ENCODE measurements at places on chromosomes 2 and 18. TPM values are rescaled to one million over a fixed set of nuclear protein-coding genes. Genes with fewer than 3 reads are reported as not detected.

RNASEH1 gene
- polyA plus RNA-seq = 12.8 TPM

CERKL gene
- polyA plus RNA-seq = not detected

MOGAT1 gene
- polyA plus RNA-seq = 0.19 TPM

TMEM198 gene
- 2.2 TPM for polyA plus RNA-seq

AKAIN1 gene
- not detected for polyA plus RNA-seq

TRIM43 gene
- not detected for polyA plus RNA-seq

LRP2 gene
- polyA plus RNA-seq = not detected

MC4R gene
- not detected for polyA plus RNA-seq

MYO3B gene
- not detected for polyA plus RNA-seq

IHH gene
- polyA plus RNA-seq = not detected

BMP10 gene
- not detected for polyA plus RNA-seq

SCG2 gene
- 0.07 TPM for polyA plus RNA-seq

ORC2 gene
- polyA plus RNA-seq = 8.9 TPM

REEP1 gene
- polyA plus RNA-seq = 13.6 TPM

CYTIP gene
- 0.38 TPM for polyA plus RNA-seq

- DNase-seq = no peak
- H3K36me3 ChIP-seq = no peaks in the 10 kb centered on the region
- H3K27me3 ChIP-seq = no peaks in the 10 kb centered on the region
- H3K4me1 ChIP-seq = no peaks in the 10 kb centered on the region
- no peak overlapping the region for H3K4me3 ChIP-seq
Observed at GRCh38 chr2:224438726-224439125, 36.8 kb upstream of the FAM124B start.

GRCh38 chr2:120866071-120866470 lies 130.4 kb downstream of the GLI2 start:
- H3K27ac ChIP-seq = no peak overlapping the region
- H3K4me1 ChIP-seq = no peaks in the 10 kb centered on the region
- H3K27me3 ChIP-seq = no peaks in the 10 kb centered on the region
- H3K4me3 ChIP-seq = no peak overlapping the region
- no peaks in the 10 kb centered on the region for H3K36me3 ChIP-seq

DNA sequence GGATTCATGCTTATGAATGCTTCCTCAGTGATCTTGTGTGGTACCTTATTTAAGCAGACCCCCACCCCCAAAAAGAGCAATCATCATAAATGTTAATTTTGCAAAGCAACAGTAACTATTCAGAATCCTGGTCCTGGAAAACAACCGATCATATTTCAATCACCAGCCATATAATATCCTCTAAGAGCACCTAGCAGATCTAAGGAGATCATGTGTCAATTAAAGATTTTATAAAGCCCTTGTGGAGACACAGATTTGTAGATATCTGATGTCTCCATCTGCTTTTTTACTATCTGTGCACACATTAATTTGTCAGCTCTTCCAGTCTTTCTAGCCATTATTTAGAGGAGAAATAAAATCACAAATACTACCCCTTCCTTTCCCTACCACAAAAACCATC lies 423.7 kb downstream of the TGIF1 start:
- no peaks in the 10 kb centered on the region for H3K36me3 ChIP-seq
- no peak for DNase-seq
- no peak overlapping the region for H3K27ac ChIP-seq
- H3K4me3 ChIP-seq = no peak overlapping the region
- no peaks in the 10 kb centered on the region for H3K4me1 ChIP-seq
- no peaks in the 10 kb centered on the region for H3K27me3 ChIP-seq

GRCh38 chr2:122333932-122334331 lies 578.5 kb downstream of the TSN start:
- no peak overlapping the region for H3K4me3 ChIP-seq
- no peaks in the 10 kb centered on the region for H3K4me1 ChIP-seq
- no peaks in the 10 kb centered on the region for H3K27me3 ChIP-seq
- H3K36me3 ChIP-seq = no peaks in the 10 kb centered on the region
- H3K27ac ChIP-seq = no peak overlapping the region

- no peak overlapping the region for H3K4me3 ChIP-seq
- H3K4me1 ChIP-seq = no peaks in the 10 kb centered on the region
- H3K36me3 ChIP-seq = no peaks in the 10 kb centered on the region
Observed at GRCh38 chr2:26528836-26529235, 50.9 kb upstream of the OTOF start.

GRCh38 chr2:231128541-231128940 lies 3.7 kb upstream of the HTR2B start:
- H3K27me3 ChIP-seq = no peaks in the 10 kb centered on the region
- H3K27ac ChIP-seq = no peak overlapping the region
- peaks cover 2% of the 10 kb centered on the region for H3K4me1 ChIP-seq
- no peak overlapping the region for H3K4me3 ChIP-seq

- no peak for DNase-seq
- no peak overlapping the region for H3K27ac ChIP-seq
- no peaks in the 10 kb centered on the region for H3K4me1 ChIP-seq
- H3K36me3 ChIP-seq = no peaks in the 10 kb centered on the region
Observed at GRCh38 chr2:147172493-147173188, 672.2 kb upstream of the ACVR2A start.

GRCh38 chr2:20609349-20609994 lies 41.4 kb downstream of the HS1BP3 start:
- peak overlapping the region; percentile 47 for H3K27ac ChIP-seq
- no peaks in the 10 kb centered on the region for H3K36me3 ChIP-seq
- peaks cover 70% of the 10 kb centered on the region for H3K4me1 ChIP-seq

DNA sequence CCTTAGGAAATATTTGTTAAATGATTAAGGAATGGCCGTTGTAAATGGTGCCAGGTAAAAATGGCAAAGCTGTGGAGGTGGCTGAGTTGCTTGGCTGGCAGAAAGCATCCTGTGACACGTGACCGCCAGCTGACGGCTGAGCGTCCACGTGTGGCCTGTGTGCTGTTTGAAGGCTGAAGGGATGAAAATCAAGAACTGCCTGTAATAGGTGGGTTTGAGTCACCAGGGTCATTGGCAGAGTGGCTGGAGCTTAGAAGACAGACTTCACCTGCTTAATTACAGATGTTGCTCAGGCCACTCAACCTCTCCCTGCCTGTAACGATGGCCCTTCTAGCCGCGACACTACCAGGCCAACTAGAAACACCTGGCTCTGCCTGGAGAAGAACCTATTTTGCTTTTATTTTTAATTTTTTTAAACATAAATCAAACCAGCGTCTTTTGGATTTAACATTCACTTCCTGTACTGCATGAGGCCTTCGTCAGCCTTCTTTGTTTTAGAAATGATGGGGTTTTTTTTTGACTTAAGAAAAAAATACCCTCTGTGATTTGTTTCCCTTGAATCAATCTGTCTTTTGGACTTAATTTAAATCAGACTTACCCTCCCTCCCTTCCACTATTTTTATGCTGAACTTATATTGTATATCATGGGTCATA lies 206.5 kb downstream of the PRKCE start:
- H3K27ac ChIP-seq = no peak overlapping the region
- H3K4me3 ChIP-seq = no peak overlapping the region
- no peak for DNase-seq
- H3K27me3 ChIP-seq = no peaks in the 10 kb centered on the region
- no peaks in the 10 kb centered on the region for H3K36me3 ChIP-seq
- H3K4me1 ChIP-seq = peaks cover 51% of the 10 kb centered on the region

GRCh38 chr2:111049792-111050640 lies 70.7 kb upstream of the BCL2L11 start:
- H3K27ac ChIP-seq = no peak overlapping the region
- no peak overlapping the region for H3K4me3 ChIP-seq
- no peak for DNase-seq
- H3K36me3 ChIP-seq = no peaks in the 10 kb centered on the region

- no peaks in the 10 kb centered on the region for H3K4me1 ChIP-seq
- H3K36me3 ChIP-seq = no peaks in the 10 kb centered on the region
- H3K27me3 ChIP-seq = no peaks in the 10 kb centered on the region
Observed at GRCh38 chr2:166727095-166727494, 161.2 kb upstream of the XIRP2 start.

All from heart left ventricle (tissue), 16 donors.